ENCODE measurements at places on chromosomes 6 and 20.

GRCh38 chr6:20213271-20213798, 1.1 kb upstream of the MBOAT1 start:
- DNase-seq, result no peak

- DNase-seq, result no peak
These were observed 45.6 kb downstream of the TGM2 start for GRCh38 chr20:38119446-38119845.

DNA sequence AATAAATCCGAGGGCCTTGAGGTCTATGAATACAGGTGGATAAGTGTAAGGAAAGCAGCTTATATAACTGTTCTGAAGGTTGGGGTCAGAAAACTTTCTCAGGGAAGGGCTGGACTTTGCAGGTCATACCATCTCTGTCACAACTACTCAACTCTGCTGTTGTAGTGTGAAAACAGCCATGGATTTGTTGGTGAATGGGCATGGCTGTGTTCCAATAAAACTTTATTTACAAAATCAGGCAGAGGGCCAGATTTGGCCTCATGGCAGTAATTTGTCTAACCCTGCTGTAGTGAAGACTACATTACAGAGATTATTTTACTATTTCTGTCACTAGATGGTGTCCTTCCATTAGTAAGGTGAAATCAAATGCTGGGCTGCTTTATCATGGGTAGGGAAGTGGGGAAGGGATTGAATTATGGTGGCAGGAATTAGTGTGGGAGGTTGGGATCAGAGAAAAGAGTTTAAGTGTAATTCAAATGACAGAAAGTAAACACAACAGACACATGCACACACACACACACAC, 409.6 kb upstream of the CHD6 start:
- no peak for DNase-seq

- no peak for DNase-seq
These were observed 19.7 kb upstream of the ULBP3 start for GRCh38 chr6:150088481-150089154.

- no peak for DNase-seq
These were observed 159.8 kb upstream of the SUPT3H start for GRCh38 chr6:45537539-45537938.

- no peak for DNase-seq
These were observed 102.2 kb upstream of the ADGRF1 start for GRCh38 chr6:47144306-47144705.

DNA sequence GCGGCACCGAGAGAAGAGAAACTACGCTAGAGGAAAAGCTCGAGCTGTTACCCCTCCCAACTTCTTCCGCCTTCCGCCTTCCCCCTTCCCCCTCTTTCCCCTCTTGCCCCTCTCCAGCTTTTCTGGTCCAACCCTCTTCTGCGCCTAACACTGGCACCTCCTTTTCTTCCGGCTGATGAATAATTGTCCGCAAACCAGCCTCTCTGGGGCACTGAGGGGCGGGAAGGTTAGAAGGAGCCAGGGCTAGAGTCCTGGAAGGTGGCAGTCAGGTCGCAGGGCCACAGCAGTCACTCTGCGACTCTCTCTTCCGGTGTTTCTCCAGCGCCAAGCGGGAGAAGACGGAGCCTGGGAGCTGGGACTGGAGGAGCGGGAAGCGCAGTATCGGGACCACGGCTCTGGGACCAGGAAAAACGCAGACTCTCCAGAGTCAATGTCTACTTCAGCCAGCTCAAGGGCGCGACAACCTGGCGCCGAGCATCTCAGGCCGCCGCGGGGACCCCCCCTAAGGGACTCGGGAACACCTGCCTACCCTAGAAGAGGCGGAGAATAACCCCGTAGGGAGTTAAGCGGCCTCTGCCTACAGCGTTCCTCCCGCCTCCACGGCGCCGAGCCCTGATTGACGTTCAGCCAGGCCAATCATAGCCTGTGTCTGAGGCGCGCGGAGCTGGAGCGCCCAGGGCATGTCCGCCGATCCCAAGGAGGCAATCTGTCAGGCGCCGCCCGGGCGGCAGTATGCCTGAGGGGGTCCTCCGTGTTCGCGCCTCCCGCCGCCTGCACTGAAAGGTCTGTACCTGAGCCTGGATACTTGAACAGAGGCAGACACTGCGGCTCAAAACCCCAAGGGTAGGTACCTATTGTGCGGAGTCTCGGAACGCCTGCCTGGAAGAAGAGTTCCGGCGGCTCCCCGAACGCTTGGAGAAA, 40.4 kb downstream of the PSMB9 start:
- peak; percentile 89 for DNase-seq

GRCh38 chr20:2140561-2140960, 38.9 kb downstream of the STK35 start:
- no peak for DNase-seq

- no peak for DNase-seq
These were observed 88.6 kb upstream of the ARID1B start for GRCh38 chr6:156688620-156688971.

GRCh38 chr20:4512891-4513550, 208.7 kb upstream of the PRND start:
- no peak for DNase-seq

DNA sequence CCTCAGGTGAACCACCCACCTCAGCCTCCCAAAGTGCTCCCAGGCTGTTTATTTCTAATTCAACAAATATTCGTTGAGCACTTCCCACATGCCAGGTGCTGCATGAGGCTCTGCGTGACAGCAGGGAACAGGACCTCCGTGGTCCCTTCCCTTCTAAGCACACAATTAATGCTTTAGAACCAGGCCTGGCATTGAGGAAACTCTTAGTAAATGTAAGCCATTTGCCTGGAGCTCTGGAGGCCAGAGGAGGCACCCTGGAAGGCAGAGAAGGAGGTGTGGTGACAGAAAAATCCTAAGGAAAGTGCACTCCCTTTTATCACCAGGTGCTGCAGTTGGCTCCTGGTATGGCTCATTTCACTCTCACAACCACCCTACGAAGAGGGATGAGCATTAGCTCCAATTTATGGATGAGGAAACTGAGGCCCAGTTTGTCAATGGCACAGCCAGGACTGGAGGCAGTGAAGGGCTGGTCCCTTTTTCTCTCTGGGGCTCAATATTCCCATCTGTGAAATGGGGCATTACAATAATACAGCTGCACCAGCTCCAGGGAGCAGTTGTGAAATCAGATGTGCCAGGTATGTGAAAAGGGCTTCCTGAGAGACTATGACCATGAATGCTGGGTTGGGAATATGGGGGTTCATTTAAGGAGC, 8.1 kb upstream of the ID1 start:
- no peak for DNase-seq

GRCh38 chr6:140193269-140193668, 818.8 kb upstream of the CITED2 start:
- DNase-seq, result no peak

GRCh38 chr20:20427227-20427864, 59.4 kb downstream of the INSM1 start:
- no peak for DNase-seq

DNA sequence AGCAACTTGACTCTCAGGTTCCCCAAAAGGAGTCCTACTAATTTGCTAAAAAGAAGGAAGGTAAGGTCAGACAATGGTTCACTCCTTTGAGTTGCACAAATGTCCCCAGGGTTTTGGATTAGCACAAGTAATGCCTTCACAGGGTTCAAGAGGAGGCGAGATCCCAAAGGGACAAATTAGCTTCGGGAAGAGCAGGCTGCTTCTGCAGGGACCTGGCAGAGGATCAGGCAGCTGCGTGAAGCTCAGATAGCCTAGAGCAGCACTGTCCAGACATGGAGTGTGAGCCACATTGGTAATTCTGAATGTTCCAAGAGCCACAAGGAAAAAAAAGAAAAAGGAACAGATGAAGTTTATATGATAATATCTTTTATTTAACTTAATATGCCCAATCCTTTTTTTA, 115.4 kb downstream of the CFAP61 start:
- no peak for DNase-seq

- DNase-seq, result peak; percentile 85
These were observed 616 bp downstream of the TUBB start for GRCh38 chr6:30720738-30721197.

GRCh38 chr20:36717021-36717420, 28.9 kb downstream of the NDRG3 start:
- DNase-seq, result no peak

DNA sequence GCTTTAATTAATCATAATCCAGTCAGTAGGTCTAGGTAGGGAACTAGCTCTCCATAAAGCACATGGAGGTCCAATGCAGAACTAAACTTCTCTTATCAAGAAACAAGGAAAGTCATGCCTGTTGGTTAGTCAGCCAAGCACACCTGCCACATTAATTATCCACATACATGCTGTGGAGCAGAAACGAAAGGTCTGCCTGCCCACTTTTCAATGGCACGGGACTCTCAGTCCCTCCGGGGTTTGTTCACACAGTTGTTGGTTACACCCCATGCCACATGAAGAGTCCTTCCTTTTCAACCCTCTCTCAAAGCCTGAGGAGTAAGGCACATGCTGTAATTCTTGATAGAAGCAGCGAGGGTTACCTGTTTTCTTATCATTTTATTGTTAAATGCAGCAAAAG, 1096.4 kb upstream of the MAP3K7 start:
- no peak for DNase-seq

DNA sequence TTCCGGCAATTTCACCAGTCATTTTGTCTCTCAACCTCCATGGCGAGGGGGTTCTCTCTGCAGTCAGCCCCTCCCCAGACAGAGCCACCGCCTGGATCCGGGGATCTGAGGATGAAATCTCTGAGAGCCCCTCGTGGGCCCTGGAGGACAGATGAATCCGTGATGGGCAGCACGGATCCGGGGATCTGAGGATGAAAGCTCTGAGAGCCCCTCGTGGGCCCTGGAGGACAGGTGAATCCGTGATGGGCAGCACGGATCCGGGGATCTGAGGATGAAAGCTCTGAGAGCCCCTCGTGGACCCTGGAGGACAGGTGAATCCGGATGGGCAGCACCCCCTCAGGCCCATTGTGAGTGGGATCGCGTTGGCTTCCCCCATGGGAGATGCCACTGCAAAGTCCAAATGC, 106.5 kb downstream of the DACT2 start:
- DNase-seq, result no peak

GRCh38 chr20:21396599-21397340, 556 bp downstream of the NKX2-4 start:
- DNase-seq, result no peak

DNA sequence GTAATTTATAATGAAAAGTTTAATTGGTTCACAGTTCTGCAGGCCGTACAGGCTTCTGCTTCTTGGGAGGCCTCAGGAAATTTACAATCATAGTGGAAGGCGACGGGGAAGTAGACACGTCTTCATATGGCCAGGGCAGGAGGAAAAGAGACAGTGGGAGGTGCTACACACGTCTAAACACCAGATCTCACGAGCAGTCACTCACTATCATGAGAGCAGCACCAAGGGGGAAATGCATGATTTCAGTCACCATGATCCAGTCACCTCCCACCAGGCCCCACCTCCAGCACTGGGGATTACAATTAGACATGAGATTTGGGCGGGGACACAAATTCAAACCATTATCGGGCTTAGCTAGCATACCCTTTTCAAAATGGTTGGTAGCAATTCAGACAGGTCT, 41.2 kb downstream of the EIF2S2 start:
- DNase-seq, result no peak

GRCh38 chr6:10268111-10268510, 146.8 kb downstream of the TFAP2A start:
- no peak for DNase-seq

DNA sequence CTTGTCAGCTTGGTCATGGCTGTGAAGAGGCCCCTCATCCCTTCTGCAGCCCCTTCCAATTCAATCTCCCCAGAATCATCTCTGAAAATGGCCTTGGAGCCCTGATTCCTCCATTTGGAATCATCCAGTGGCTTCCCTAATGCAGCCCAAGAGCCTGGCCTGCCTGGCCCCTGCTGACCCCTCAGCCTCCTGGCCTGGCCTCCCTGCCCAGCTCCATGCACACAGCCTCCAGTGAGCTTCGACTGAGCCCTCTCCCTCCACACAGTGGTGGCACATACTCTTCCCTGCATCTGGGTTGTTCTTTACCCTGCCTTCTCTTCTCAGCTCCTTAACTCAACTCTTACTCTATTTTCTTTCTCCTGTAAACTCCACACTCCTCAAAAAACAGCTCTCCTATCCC, 120.9 kb downstream of the ANKRD60 start:
- no peak for DNase-seq

DNA sequence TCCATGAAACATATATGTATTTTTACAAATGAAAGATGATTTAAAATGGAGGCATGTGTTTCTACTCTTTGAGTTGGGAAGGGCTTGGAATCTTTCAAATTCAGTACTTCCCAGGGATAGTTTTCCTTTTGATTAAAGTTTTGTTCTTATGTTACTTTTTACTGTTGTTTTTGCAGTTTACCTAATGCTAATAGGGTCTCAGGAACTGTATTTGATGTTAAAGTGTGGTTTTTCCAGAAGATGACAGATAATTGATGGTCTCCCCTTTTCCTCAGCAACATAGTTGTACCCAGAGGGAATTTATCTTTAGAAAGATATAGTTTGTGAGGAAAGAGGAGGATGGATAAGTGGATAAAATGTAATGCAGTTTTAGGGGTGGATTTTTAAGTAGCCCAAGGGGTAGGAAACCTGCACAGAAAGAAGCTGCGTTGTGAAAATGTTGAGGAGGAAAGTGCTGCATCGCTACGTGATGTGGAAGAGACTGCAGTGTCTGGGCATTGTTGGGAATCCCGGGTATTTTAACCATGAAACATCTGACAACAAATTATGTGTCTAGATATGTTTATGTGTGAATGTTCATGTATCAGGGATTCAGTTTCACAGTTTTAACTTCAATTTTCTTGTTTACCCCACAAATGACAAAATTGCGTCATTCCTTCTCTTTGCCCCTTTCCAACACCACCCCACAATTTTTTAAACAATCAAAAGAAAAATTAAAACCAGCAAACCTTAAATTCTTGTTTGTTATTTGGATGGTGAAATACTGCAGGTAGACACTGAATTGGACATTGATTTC, 42.3 kb downstream of the GNAS start:
- no peak for DNase-seq

GRCh38 chr6:16544521-16544920, 216.7 kb downstream of the ATXN1 start:
- no peak for DNase-seq

DNA sequence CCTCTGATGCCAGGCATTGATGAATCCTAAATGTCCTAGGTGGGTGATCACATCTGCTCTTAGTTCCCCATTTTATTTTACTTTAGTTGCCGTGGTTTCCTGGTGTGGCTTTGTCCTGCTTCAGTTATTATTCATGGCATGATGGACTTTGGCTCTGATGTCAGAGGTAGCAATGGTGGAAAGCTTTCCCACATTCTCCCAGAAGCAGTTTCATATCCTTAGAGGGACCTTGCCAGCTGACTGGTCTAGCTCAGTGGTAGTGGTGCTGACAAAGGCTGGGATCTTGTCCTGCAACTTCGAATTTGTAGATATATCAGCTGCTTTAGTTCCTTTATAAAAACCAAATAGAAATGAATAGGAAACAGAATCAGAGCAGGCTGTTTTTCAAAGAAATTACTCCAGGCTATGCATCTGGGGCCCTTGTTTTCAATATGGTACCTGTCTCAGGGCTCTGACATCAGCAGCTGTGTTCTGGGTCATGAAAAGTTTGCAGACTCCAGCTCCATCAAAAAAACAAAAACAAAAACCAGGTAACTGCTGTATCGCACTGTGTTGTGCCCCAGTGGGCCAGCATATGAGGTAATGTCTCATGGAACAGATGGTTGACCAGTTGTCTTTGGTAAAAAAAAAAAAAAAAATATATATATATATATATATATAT, 133.7 kb downstream of the PLCB4 start:
- DNase-seq, result no peak

- DNase-seq, result no peak
These were observed 130.8 kb downstream of the SYCP2 start for GRCh38 chr20:59802471-59803221.
